ENCODE measurements at places on chromosomes 2 and 18.

- DNase-seq = no peak
Observed at GRCh38 chr2:170605862-170606261, 109.3 kb upstream of the SP5 start.

DNA sequence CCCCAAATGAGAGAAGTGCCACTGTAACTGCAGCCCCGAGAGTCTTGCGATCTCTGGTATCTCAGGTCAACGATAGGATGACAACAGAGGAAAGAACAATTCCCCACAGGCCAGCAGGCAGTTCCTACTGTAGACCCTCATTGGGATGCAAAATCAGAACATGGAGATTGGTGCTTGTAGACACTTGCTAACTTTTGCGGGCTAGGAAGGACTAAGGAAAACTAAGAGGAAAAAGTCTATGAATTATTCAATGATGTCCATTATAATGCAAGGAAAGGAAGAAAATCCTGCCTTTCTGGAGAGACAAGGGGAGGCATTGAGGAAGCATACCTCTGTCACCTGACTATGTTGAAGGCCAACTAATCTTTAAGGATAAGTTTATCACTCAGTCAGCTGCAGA, 51.9 kb upstream of the CWC22 start:
- DNase-seq = no peak

- no peak for DNase-seq
Observed at GRCh38 chr2:180572346-180572745, 408.1 kb upstream of the UBE2E3 start.

GRCh38 chr2:20691076-20691734, 24.3 kb downstream of the GDF7 start:
- no peak for DNase-seq

DNA sequence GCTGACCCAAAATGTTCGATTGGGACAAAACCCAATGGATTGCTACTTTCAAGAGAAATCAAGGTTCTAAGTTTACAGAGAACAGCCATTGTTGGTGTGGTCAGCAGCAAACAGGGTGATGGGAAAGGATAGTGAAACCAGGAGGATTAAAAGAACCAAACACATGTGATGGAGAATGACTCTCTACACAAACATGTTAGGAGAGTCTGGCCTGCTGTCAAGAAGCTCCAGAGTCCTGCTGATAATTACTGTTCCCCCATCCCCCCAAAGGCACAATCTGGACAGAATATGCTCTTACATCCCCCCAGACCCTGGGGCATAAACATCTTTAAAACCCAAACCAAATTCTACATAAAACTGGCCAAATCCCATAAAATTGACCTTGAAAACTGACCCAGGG, 32.0 kb upstream of the ACYP2 start:
- no peak for DNase-seq

DNA sequence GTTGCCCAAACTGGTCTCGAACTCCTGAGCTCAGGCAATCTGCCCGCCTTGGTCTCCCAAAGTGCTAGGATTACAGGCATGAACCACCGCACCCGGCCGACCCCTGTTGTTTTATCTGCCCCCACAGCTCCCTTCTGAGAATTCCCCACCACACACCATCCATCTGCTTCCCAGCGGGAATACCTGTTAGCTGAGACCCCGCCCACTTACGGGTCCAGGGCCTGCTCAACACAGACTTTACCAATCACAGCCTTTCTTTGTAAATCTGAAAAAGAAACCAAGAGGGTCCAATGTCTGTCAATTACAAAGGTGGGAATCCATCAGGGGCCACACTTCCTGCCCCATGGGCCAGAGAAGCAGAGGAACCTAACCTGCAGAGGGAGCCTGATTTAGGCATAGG, 14.2 kb upstream of the CABLES1 start:
- DNase-seq = no peak

- no peak for DNase-seq
Observed at GRCh38 chr2:10234013-10234306, 68.7 kb upstream of the HPCAL1 start.

DNA sequence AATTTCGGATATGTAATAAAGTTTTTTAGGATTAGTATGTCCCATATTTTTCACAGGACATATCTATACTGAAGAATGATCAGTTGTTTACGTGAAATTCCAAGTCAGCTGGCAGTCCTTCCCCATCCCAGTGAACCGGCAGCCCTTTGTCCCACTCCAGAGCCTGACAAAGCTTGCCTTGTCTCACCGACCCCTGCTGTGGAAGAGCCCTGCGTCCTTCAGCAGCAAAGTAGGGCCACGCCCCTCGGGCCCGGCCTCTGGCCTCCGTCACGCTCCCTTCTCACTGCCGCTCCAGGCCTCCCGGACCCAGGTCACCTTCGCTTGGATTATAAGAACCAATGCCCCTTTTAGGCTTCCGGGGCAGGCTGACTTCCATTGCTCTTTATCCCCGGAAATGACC, 89.8 kb upstream of the TGIF1 start:
- DNase-seq = no peak

- no peak for DNase-seq
Observed at GRCh38 chr2:4258563-4258962, 555.2 kb downstream of the DCDC2C start.

DNA sequence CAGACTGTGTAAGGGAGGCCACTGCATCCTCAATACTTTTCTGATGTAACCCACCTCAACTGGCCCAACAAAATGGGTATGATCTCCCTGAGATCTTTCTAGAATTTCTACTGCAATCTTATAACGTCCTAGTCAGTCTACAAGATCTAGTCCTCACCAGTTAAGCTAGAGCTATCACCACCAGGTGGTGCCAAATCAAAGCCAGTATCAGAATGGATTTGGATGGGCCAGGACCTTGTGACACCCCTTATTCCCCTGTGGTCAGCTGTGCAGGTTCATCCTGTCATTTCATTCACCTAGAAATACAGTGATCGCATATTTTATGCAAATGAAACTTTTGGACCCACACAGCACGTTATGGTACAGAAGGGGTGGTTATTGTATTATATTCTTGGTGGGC, 90.3 kb downstream of the OLA1 start:
- peak; percentile 68 for DNase-seq

DNA sequence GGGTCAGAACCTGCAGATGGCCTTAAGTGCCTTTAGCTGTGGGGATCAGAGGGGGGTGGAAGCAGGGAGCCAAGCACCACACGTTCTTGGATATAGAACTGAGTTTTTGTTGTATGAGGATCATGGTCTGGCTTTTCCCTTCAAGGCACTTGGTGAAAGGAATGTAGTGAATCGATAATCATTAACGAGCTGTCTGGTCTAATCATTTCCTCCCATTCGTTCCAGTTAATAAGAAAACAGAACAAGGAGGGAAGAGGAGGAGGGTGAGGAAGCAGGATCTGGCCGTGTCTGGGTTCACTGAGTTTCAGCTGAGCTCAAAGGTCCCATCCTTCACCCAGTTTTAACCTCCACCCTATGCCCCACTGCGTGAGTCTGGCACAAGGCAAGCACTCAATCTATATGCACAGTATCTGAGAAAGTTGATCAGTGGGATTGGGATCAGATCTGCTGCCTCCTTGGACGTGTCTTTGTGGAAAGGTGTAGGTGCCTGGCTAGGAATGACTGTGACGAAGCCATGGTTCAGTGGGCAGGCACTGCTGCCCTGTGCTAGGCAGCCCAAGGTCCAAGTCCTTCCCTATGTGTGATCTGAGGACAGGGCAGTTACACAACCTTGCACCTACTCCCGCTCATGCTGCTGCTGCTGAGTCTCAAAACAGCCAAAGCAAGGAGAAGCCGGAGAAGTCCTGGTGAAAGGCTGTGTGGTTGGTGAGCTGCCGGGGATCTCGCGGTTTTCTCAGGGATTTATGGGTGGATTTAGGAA, 54.8 kb downstream of the GALNT14 start:
- peak; percentile 94 for DNase-seq

- DNase-seq = no peak
Observed at GRCh38 chr2:44663471-44664073, 277.9 kb upstream of the SIX3 start.

DNA sequence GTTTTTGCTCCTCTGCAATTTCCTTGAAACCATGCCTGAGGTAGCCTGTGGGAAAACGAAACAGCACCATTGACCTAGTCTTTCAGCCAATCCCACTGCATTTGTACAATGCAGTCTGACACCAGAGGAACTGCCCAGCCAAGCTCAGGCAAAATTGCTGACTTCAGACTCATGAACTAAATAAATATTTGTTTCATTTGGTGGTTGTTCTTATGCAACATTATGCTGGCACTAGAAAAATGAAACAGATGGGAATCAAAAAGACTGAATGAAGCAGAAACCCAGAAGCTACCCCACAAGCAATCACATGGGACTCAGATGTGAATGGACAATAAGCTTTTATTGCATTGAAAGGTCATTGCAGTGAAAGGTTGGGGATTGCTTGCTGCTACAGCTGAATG, 1.7 kb downstream of the NAT8 start:
- no peak for DNase-seq

DNA sequence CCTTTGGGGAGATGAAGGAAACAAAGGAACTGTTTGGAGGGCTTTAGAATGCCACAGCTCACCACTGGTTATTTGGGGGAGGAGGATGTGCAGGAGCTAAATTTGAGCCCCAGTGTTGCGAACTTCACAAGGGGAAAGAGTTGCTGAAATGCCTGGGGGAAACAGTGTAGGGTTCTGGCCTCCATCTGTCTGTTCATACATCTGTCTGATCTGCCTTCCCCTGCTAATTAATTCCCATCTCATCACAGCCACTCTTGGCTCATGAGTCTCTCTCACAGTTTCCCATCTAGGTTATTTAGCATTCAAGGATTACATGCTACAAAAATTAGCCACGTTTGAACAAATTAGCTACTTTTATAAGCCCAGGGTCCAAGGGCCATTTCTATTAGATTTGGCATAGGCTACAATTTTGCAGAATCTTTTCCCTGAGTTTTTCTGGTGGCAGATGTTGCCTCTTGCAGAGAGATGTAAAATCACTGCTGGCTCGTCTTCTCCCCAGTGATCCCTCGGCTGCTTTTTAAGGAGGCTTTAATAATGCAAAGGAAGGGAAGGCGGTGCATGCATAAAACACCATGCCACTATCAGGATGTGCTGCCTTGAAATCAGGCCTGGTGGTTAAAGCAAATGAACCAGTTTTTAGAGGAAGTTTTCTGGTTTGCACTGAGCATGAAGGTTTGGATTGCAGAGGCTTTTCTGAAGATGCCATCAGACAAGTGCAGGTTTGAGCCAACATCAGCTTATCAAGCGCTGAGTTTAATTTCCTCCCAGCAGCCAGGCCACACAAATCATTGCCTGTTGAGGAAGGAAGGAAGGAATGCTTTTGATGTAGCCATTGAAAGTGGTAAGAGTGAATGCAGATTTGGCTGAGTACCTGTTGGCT, 35.0 kb downstream of the ADD2 start:
- no peak for DNase-seq

- no peak for DNase-seq
Observed at GRCh38 chr2:62379566-62379965, 126.4 kb downstream of the TMEM17 start.

- peak; percentile 44 for DNase-seq
Observed at GRCh38 chr2:191369034-191369433, 123.8 kb downstream of the MYO1B start.

DNA sequence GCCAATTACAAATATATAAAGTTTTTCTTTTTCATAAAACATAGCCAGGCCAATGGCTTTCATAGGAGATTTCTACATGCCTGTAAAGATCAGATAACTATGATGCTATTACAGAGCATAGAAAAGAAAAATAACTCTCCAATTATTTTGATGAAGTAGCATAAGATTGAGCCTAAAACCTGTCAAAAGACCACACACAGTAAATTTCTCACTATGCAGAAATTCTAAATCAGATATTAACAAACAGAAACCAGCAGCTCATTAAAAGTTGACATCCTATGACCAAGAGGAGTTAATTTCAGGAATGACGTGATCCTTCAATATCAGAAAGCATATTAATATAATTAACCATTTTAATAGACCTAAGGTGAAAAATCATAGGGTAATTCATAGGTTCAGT, 139.0 kb upstream of the PIEZO2 start:
- DNase-seq = no peak

DNA sequence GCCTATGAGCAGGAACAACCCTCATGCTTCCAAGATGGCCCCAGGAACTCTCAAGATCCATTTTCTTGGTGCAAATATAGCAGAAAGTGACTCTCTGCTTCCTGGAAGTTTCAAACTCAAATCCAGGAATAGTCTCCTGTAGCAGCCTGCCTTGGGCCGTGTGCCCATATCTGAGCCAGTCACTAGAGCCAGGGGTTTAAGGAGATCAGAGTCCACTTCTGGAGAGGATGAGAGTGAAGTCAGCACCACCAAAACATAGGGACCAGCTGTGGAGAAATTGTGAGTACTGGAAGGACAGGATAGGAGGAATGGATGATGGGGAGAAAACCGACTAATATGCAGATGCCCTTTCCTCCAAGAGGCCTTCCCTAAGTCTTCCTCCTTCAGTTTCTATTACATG, 33.2 kb downstream of the PSD4 start:
- no peak for DNase-seq

DNA sequence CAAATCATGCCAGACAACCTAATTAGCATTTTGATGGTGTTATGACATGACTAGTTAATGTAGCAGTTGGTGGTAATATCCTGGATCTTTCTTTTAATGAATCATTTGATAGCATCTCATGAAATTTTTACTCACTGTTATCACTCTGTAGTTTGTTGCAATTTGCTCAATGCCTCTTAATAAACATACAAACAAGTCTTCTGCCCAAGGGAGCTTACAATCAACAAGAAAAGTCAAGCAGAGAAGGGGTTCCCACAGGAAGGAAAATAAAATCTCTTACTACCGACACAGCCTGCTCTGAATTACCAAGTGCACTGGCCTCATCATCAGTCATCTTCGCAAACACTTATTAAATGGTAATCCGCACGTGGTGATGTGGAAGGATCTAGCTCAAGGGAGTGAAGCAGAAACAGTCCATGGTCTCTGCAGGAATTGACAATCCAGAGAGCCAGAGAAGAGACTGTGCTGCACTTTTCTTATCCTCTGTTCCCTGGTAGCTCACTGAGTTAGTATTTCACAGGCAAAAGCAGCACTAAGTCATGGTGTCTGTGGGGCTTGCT, 263.5 kb downstream of the EPHA4 start:
- DNase-seq = no peak

DNA sequence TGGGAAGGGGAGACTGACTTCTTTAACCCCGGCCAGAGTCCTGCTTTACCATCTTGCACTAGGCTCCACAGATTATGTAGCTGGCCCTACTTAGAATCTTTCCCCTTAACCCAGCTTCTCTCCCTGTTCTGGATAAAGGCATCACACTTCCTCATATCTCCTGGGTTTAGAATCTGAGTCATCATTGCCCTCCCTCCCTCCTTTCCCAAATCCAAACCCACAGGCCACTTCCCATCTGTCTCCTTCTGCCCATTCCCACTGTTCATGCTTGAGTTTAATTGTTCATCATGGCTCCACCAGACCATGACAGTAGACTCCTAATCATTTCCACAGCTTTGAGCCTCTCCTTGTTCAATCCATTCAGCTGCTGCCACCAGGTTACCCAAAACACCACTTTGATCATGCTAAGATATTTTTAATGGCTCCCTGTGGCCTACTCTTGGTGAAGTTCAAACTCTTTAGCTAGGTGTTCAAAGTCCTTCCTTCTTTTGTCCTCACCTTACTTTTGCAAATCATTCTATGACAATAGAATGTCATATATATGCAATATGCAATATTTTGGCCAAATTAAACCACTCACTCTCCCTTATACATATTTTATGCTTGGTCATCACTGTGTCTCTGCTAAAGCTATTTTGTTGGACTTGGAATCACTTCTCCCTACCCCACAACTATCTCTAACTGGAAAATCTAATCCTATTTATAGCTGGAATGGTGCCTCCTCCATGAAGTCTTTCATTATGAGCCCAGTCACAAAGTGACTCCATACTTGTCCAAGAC, 5.5 kb downstream of the PDE11A start:
- peak; percentile 72 for DNase-seq

GRCh38 chr2:19371996-19372582, 13.7 kb upstream of the OSR1 start:
- DNase-seq = no peak

- DNase-seq = no peak
Observed at GRCh38 chr2:169001116-169001815, 29.9 kb downstream of the ABCB11 start.
